Cardiac atrium fibroblast (primary cell): ENCODE measurements at places on chromosomes 6 and 20. TPM values are rescaled to one million over a fixed set of nuclear protein-coding genes. Genes with fewer than 3 reads are reported as not detected.

Gene NUS1
- total RNA-seq, result 17.1 and 23.2 TPM in 2 replicates

Gene RAB32
- total RNA-seq, result 67.9 and 78.9 TPM in 2 replicates

Gene CYP21A2
- total RNA-seq, result 0.49 TPM in 1 of 2 replicates, not detected in the other

Gene CCN5
- total RNA-seq, result 4.1 and 5.8 TPM in 2 replicates

Gene TMEM74B
- 1.1 and 1.5 TPM in 2 replicates for total RNA-seq

Gene KIF13A
- total RNA-seq, result 13.5 and 19.1 TPM in 2 replicates

Gene BTBD3
- 14.3 and 21.8 TPM in 2 replicates for total RNA-seq

Gene ULBP2
- total RNA-seq, result 10.5 and 10.7 TPM in 2 replicates

Gene CPNE5
- total RNA-seq, result under 0.01 and 1.1 TPM in 2 replicates

Gene C2
- total RNA-seq, result 0.97 and 2.2 TPM in 2 replicates

Gene NT5DC1
- total RNA-seq, result 21.2 and 25.1 TPM in 2 replicates

Gene PPP1R14C
- 2.2 and 7.8 TPM in 2 replicates for total RNA-seq

Gene KCNQ5
- total RNA-seq, result 0.36 and 1.5 TPM in 2 replicates

Gene CALHM6
- total RNA-seq, result 1.1 and 3.4 TPM in 2 replicates

Gene OR2J3
- total RNA-seq, result not detected in 2 replicates

Gene GNAS-AS1
- 0.32 and 0.36 TPM in 2 replicates for total RNA-seq

Gene BTN3A1
- 6.2 and 7.8 TPM in 2 replicates for total RNA-seq

Gene KHDC3L
- not detected in 2 replicates for total RNA-seq

Gene SYTL3
- 1.8 and 5.2 TPM in 2 replicates for total RNA-seq

Gene TXLNB
- total RNA-seq, result under 0.01 TPM in 1 of 2 replicates, not detected in the other

Gene BEND6
- total RNA-seq, result 3.2 and 4.0 TPM in 2 replicates

Gene CDSN
- not detected in 2 replicates for total RNA-seq

Gene AVP
- total RNA-seq, result not detected in 2 replicates

Gene NELFE
- total RNA-seq, result 80.2 and 82.0 TPM in 2 replicates

Gene COX4I2
- not detected in 2 replicates for total RNA-seq

Gene C6orf15
- not detected in 2 replicates for total RNA-seq

Gene CCR6
- not detected in 2 replicates for total RNA-seq

Gene GTSF1L
- total RNA-seq, result not detected in 2 replicates

Gene TGM2
- total RNA-seq, result 43.0 and 85.5 TPM in 2 replicates

Gene SLC22A7
- not detected in 2 replicates for total RNA-seq

Gene SIRPA
- total RNA-seq, result 11.7 and 20.1 TPM in 2 replicates

Gene VWA7
- total RNA-seq, result under 0.01 TPM in 1 of 2 replicates, not detected in the other

Gene RCAN2
- total RNA-seq, result 0.16 TPM in 1 of 2 replicates, not detected in the other

Gene COQ3
- total RNA-seq, result 3.4 and 4.2 TPM in 2 replicates

Gene PRICKLE4
- total RNA-seq, result not detected in 2 replicates

Gene OXT
- total RNA-seq, result not detected in 2 replicates
